Parietal lobe (tissue), 2 donors: ENCODE measurements at places on chromosomes 7 and 10. TPM values are rescaled to one million over a fixed set of nuclear protein-coding genes. Genes with fewer than 3 reads are reported as not detected.

The C10orf67 gene
- 0.31 TPM for total RNA-seq

The FAM25C gene
- total RNA-seq, result not detected

The DKK1 gene
- 2.5 TPM for total RNA-seq

The MBLAC1 gene
- 8.1 TPM for total RNA-seq

The OR2A42 gene
- under 0.01 TPM for total RNA-seq

The CACNA2D1 gene
- total RNA-seq, result 275 TPM

The PDE6C gene
- total RNA-seq, result not detected

The SYT15 gene
- total RNA-seq, result 0.31 TPM

The VIPR2 gene
- total RNA-seq, result 0.63 TPM

The OGDHL gene
- 7.5 TPM for total RNA-seq

The TACR2 gene
- 1.3 TPM for total RNA-seq

The PPRC1 gene
- 21.6 TPM for total RNA-seq

The MACROH2A2 gene
- 34.7 TPM for total RNA-seq

The STK31 gene
- total RNA-seq, result 6.6 TPM

The VSTM4 gene
- 2.2 TPM for total RNA-seq

The BAMBI gene
- total RNA-seq, result 1.9 TPM

The RGR gene
- total RNA-seq, result 0.31 TPM

The LIPN gene
- total RNA-seq, result not detected

The PAX4 gene
- not detected for total RNA-seq

The ANKRD61 gene
- not detected for total RNA-seq

The HECW1 gene
- total RNA-seq, result 107 TPM

The CHCHD1 gene
- 16.3 TPM for total RNA-seq

The RHOBTB1 gene
- 36.3 TPM for total RNA-seq

The NUDCD3 gene
- total RNA-seq, result 119 TPM

The SPDYE2B gene
- not detected for total RNA-seq

The SLK gene
- 50.7 TPM for total RNA-seq

The PRR15 gene
- not detected for total RNA-seq

The CRHR2 gene
- total RNA-seq, result 2.8 TPM

The FAM25G gene
- total RNA-seq, result not detected

The SPAM1 gene
- total RNA-seq, result not detected

The OPN1SW gene
- not detected for total RNA-seq

The RBM28 gene
- total RNA-seq, result 38.8 TPM

The PTF1A gene
- not detected for total RNA-seq

The GNAT3 gene
- not detected for total RNA-seq
